ENCODE measurements at places on chromosomes 5 and 9. TPM values are rescaled to one million over a fixed set of nuclear protein-coding genes. Genes with fewer than 3 reads are reported as not detected.

- DNase-seq, result no peak
These were observed 24.3 kb upstream of the F2R start for GRCh38 chr5:76691467-76692273.

DNA sequence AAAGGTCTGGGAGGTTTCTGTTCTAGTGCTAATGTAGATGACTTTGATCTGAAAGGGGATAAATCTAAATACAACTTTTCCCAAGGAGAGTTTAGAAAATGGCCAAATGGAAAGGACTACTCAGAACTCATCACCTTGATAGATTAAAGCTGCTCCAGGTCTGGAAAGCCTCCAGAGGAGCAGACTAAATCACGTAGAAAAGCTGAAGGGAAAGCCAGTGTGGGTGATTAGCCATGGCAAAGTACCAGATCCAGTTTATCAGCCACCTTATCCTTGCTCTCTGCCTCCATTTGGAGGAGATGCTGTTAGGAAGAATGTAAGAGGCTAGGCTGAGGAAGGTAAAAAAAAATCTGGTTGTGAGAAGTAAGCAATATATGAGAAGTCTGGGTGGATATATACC is 120.7 kb upstream of the RAI14 start:
- DNase-seq, result no peak

GRCh38 chr9:17291766-17292165 is 156.9 kb downstream of the CNTLN start:
- no peak for DNase-seq

DNA sequence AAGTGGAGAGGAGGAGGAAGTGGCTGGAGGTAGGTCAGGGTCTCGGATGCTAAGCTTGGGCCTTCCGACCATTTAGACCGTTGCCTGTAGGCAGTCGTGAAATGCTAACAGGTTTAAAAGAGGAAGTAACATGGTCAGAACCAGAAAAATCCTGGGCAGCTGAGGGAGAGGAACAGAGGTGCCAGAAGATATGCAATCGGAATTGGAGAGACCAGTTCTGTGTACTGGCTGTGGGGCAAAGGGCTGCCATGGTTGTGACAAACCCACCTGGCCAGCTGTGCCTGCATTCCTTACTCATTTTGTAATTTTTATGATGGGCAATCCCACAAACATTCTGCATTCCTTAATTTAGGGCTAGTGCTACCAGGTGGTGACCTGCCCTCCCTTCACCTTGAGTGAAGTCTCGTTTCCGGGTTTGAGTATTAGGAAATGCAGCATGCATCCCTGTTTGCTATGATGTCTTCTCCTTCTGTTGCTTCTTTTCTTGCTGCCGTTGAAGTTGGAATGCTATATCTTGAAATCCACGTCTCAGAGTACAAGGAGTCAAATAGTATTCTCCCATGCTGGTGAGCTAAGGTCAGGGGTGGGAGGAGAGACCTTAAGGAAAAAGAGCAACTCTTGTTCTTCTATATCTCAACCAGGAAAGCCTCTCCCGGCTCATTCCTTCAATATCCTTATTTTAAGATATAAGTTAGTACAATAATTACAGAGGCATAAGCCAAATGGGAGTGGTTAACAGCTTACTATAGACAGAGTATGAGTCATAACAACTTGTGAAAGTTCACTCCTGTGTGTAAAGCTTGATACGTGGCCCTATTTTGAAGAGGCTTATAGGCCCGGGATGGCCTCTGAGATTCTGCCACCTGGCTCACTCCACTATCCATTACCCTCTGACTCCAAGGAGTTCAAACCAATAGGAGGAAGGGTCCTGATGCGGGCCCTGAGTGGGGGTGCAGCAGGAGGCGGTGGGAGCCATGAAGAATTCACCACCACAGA is 37.0 kb downstream of the B4GALT1 start:
- no peak for DNase-seq

GRCh38 chr5:50888751-50889150 is 222.3 kb downstream of the PARP8 start:
- DNase-seq, result no peak

GRCh38 chr9:73153793-73154227 is 2.1 kb downstream of the ANXA1 start:
- no peak for DNase-seq

- no peak for DNase-seq
These were observed 1.5 kb downstream of the SV2C start for GRCh38 chr5:76084496-76085242.

GRCh38 chr5:172106511-172107356 is 81.3 kb downstream of the STK10 start:
- DNase-seq, result no peak

DNA sequence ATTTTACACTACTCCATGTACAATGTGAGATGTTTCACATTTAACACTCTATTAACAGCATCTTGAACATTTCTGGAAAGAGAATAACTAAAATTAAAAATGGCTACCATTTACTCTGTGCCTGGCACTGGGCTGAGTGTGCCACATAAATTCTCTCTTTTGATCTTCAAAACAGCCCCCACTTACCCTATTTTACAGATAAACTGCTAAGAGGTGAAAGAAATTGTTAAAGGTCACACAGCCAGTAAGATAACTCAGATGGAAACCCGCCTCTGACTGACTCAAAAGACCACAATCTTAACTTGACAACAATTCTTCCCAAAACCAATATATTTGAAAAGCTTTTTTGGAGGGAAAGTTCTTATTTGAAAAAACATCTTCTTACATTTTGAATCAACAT is 97.3 kb downstream of the MAPKAP1 start:
- no peak for DNase-seq

DNA sequence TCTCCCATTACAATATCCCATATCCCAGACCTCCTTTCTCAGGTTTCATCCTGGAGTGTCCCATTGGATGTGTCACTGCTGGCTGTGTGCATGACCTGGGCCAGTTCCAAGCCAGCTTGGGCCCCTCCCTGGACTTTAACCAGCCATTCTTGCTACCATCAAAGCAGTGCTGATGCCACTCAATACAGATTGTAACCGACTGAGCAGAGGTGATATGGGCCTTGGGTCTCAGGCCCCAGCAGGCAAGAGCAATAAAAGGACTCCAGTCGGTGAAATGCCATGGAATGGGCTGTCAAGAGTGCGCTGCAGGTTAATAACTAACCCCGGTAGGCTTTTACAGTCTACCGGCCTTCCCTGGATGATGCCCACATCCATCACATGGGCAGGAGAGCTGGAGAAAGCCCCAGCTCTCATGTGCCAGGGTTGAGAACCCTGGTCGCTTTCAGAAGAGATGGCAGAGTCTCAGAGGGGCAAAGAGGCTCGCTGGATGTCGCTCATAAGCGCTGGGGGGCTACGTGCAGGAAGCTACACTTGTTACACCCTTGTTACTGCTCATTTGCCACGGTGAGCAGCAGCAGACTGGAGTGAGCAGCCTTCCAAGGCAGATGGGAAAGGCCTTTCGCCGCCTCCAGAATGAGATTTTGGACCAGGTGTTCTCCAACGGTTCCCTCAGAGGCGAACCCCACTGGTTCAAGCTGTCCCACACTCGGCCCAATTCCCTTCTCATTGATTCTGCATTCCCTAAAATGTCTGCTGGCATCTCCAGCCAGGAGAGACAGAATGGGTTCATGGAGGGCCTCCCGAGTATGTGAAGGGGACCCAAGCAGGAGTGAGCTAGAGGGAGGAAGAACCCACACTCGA is 13.2 kb downstream of the EPB41L4B start:
- DNase-seq, result no peak

- DNase-seq, result no peak
These were observed 6.3 kb downstream of the ARL15 start for GRCh38 chr5:54304040-54304439.

DNA sequence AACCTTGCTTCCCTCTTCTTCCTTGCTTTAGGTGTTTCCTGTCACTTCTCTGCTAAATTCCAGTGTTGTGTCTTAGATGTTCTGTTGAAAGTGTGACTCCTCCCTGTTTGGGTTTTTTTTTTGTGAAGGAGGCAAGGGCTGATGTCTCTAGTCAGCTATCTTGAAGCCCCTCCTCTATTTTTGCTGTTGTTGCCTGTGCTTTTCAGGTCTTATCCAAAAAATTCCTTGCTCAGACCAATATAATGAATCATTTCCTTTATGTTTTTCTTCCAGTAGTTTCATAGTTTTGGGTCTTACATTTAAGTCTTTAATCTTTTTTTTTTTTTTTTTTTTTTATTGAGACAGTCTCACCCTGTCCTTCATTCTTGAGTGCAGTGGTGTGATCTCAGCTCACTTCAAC is 22.3 kb downstream of the RIC1 start:
- no peak for DNase-seq

DNA sequence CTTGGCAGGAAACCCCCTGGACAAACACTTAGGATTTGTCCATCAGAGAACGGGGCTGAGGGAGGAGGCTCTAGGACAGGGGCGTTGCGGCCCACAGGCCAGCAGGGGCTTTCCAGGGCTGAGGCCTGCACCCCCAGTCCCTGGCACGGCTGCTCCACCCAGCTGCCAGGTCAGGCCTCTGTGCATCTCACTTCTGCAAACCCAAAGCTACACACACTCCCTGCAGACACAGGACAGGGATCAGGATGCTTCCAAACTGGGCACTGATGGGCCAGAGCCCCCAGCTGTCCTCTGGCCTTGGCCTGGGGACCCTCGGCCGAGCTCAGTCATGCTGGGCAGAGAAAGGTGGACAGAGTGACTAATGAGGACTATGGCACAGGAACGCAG is 106.2 kb upstream of the SARDH start:
- DNase-seq, result no peak

DNA sequence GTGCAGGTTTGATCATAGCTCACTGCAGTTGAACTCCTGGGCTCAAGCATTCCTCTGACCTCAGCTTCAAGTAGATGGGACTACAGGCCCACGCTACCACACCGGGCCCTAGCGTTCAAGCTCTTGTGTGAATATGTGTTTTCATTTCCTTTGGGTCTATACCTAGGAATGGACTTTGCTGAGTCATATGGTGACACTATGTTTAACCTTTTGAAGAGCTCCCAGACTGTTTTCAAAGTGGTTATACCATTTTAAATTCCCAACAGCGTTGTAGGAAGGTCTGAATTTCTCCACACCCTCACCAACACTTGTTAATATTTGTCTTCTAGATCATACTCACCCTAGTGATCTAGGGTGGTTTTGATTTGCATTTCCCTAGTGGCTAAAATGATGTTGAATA is 33.5 kb downstream of the FAF2 start:
- DNase-seq, result no peak

DNA sequence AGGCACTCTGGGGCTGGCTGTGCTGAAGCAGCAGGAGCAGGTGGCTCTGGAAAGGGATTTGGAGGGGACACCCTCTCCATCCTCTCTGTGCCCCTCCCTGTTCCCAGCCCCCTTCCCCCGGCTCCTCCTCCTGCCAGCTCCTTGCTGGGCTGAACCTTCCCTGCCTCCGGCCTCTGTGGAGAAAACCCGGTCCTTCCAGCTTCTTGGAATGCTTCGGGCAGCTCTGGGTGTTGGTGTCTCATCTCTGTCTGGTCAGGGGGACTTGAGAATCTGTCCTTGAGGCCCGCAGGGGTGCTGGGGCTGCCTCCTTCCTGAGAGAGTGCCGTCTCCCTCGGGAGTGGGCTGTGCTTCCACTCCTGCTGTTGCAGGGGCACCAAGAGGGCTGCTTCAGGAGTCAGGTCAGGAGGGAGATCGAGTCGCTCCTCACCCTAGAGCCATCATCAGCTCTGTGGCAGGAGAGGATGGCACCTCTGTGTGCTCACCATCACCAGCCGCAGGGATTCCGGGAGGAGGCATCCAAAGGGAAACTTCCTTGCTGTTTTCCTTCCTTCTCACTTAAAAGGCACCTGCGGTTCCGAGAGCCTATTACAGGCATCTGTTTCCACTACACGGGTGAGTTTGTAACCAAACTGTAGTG is 30.6 kb downstream of the NDUFS6 start:
- DNase-seq, result no peak

- DNase-seq, result no peak
These were observed 108.4 kb downstream of the PSD2 start for GRCh38 chr5:139903795-139904565.

- DNase-seq, result no peak
These were observed 104.5 kb upstream of the CHD1 start for GRCh38 chr5:99033014-99033900.

DNA sequence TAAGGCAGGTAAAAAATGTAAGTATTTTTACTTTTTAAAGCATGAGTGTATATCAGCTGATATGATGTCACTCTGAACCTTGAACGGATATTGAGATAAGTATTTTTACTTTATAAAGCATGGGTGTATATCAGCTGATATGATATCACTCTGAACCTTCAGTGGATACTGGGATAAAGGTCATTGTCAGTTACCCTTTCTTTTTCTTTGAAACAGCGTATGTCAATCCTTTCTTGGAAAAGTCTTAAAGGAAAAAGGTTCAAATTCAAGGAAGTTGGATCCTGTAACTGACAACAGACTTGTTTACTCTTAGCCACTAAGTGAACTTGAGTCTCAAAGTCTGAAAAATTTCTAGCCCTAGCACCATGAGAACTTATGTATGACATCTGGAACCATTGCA is 61.7 kb upstream of the IFNK start:
- DNase-seq, result no peak

GRCh38 chr9:96245399-96245798 is 56.6 kb downstream of the HSD17B3 start:
- DNase-seq, result no peak

DNA sequence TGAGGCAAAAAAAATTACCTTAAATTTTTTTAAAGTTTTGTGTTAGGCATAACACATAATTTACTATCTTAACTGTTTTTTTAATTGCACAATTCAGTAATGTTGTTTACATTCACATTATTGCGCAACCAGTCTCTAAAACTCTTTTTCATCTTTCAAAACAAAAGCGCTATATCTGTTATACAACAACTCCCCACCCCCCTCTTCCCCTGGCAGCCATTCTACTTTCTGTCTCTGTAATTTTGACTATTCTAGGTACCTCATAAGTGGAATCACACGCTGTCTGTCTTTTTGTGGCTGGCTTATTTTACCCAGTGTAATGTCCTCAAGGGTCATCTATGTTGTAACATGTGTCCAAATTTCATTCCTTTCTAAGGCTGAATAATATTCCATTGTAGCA is 241.5 kb upstream of the DMRT1 start:
- no peak for DNase-seq

DNA sequence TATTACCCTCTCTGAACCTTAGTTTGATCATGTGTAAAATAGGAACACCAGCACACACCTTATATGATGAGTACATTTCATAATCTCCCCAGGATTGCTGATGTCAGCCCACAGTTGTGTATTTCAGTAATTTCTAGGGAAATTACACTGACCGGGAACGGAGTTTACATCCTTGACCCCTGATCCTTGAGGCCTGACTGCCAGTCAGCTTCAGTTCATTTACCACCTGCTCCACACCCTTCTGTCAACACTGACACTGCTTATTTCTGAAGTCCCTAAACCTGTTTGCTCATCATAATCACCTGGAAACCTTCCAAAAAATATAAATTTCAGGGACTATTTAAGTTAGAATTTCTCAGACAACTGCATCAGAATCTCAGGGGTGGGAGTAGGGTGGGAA is 55.3 kb downstream of the ZNF622 start:
- DNase-seq, result no peak

DNA sequence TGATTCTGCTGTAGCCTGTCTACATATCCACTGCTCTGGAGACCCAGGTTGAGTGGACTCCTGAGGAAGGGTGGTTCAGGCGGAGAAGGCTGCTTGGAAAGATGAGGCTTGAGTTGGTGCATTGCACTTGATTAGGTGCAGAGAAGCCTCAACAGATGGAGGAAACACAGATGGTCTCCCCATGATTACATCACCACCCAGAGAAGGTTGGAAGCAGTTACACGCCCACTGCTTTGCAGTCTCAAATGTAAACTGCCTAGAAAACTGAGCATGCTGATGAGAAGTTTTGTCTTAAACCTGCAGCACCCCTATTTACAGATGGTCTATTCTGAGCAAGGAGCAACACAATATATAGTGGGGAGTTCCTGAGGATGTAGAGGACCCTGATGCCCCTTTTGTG is 266.6 kb downstream of the PIK3R1 start:
- no peak for DNase-seq

ZBED3 gene
- 11.3 TPM for total RNA-seq

NR2F1-AS1 gene
- 7.6 TPM for total RNA-seq

RNF183 gene
- total RNA-seq, result not detected

SRD5A1 gene
- total RNA-seq, result 7.7 TPM

All from aorta (tissue), 5 donors.